Caco-2 (cell line): ENCODE measurements at places on chromosomes 3 and 15. TPM values are rescaled to one million over a fixed set of nuclear protein-coding genes. Genes with fewer than 3 reads are reported as not detected.

The TGM4 gene
- not detected in 2 replicates for total RNA-seq

The LRRC28 gene
- total RNA-seq, result 15.2 and 17.8 TPM in 2 replicates

The ALDH1A3 gene
- total RNA-seq, result 3.9 and 6.6 TPM in 2 replicates

The DGKG gene
- 0.32 and 0.81 TPM in 2 replicates for total RNA-seq

The ANKUB1 gene
- not detected in 2 replicates for total RNA-seq

The INO80 gene
- total RNA-seq, result 24.4 and 25.3 TPM in 2 replicates

The LDHAL6B gene
- not detected in 2 replicates for total RNA-seq

The GUCA1C gene
- not detected in 2 replicates for total RNA-seq

The TIMP4 gene
- 1.4 and 1.6 TPM in 2 replicates for total RNA-seq

The MCF2L2 gene
- 3.9 and 4.6 TPM in 2 replicates for total RNA-seq

The FEZF2 gene
- total RNA-seq, result not detected in 2 replicates

The NMNAT3 gene
- total RNA-seq, result 17.5 and 17.6 TPM in 2 replicates

The TNNC1 gene
- total RNA-seq, result 36.1 and 40.5 TPM in 2 replicates

GRCh38 chr15:75694241-75695182, 18.1 kb downstream of the CSPG4 start:
- H3K27me3 ChIP-seq, result no peaks in the 10 kb centered on the region
- H3K4me3 ChIP-seq, result no peak overlapping the region
- DNase-seq, result peak; percentile 43
- no peaks in the 10 kb centered on the region for H3K36me3 ChIP-seq
- H3K27ac ChIP-seq, result no peak overlapping the region
- no peaks in the 10 kb centered on the region for H3K4me1 ChIP-seq

- no peak overlapping the region for H3K4me3 ChIP-seq
- no peaks in the 10 kb centered on the region for H3K36me3 ChIP-seq
- no peaks in the 10 kb centered on the region for H3K4me1 ChIP-seq
- no peak for DNase-seq
- no peak overlapping the region for H3K27ac ChIP-seq
- no peaks in the 10 kb centered on the region; the same call in 1 of the 2 replicates for H3K27me3 ChIP-seq
These were observed 23.7 kb downstream of the PRR23E start for GRCh38 chr3:127216415-127217261.

GRCh38 chr3:42037318-42037945, 53.7 kb upstream of the TRAK1 start:
- peaks cover 5% of the 10 kb centered on the region; the same call in 1 of the 2 replicates for H3K4me1 ChIP-seq
- H3K27ac ChIP-seq, result peak overlapping the region; percentile 40
- no peaks in the 10 kb centered on the region for H3K36me3 ChIP-seq
- no peaks in the 10 kb centered on the region for H3K27me3 ChIP-seq
- H3K4me3 ChIP-seq, result no peak overlapping the region

DNA sequence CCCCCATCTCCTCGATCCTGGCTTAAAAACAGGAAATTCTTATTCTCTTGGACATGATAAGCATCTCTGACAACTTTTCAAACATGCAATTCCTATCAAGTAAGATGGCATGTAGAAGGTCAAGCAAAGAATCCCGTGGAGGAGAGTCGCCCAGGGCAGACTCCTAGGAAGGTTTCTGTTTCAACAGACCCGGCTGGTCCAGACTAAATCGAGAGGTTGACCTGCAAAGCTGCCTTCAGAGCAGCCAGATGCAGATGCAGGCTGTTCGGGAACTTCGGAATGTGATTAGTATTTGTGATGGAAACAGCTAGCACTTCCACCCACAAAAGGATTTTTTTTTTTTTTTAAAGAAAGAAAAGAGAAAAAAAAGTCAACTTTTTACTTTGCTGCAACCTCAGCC, 216.8 kb downstream of the NR1D2 start:
- H3K27me3 ChIP-seq, result no peaks in the 10 kb centered on the region
- no peak for DNase-seq
- no peaks in the 10 kb centered on the region for H3K4me1 ChIP-seq
- no peak overlapping the region for H3K4me3 ChIP-seq
- H3K27ac ChIP-seq, result no peak overlapping the region

DNA sequence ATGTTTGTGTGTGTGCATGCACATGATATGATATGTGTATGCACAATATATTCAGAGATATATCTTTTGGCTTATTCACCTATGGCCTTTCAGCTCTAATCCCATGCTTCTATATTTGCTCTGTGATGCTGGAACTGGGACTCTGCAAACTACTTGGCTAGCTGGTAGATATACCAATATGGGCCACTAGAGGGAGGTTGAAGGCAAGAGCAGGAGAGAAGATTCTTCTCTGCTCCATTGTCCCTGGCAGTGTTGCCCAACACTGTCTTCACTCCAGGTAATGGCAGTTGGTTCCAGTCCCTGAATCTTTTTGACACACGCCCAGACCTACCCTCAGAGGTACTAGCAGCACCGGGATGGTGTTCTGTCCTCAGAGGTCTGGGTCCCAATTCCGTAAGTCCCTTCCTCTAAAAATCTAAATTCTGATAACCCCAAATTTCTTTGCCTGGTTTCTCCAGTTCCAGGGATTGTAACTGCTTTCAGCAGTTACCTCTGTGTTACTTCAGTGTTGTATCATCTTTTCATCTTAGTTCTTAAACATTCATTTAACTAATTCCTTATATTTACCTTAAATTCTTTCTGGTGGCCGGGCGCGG, 44.7 kb downstream of the GTPBP8 start:
- DNase-seq, result peak; percentile 78
- H3K4me3 ChIP-seq, result no peak overlapping the region
- H3K36me3 ChIP-seq, result no peaks in the 10 kb centered on the region
- no peak overlapping the region for H3K27ac ChIP-seq

DNA sequence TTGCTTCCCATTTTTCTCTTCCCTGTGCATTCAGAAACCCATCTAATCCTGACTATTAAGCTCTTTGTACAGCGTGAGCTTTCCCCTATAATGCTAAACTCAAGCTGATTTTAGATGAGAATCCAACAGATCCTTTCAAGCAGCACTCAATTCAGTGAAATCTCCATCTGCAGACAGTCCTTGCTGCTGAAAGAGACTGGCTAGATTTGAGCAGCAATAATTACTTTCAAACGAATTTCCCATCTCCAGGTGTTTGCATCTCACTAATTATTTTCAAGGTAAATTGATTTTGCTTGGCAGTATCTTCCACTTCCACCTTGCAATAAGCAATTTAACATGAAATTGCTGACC, 49.5 kb upstream of the SLC7A14 start:
- H3K36me3 ChIP-seq, result no peaks in the 10 kb centered on the region
- H3K27ac ChIP-seq, result no peak overlapping the region
- no peaks in the 10 kb centered on the region for H3K4me1 ChIP-seq
- no peak for DNase-seq
- H3K27me3 ChIP-seq, result no peaks in the 10 kb centered on the region
- H3K4me3 ChIP-seq, result no peak overlapping the region

DNA sequence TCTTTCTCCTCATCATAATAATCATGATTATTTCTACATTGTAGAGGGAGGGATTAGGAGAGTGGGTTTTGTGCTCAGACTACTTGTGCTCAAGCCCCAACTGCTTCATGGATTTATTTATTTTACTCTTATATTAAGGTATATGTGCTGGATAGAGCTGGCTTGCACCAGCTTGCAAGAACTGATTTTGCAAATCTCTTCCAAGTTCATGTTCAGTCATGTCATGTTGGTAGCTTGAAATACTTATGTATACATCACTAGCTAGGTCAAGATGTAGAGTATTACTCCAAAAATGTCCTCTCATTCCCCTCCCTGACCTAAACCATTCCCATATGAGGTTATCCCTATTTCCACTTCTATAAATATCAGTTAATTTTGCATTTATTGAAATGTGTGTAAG, 293.9 kb upstream of the RBMS3 start:
- H3K36me3 ChIP-seq, result no peaks in the 10 kb centered on the region
- H3K27ac ChIP-seq, result no peak overlapping the region
- DNase-seq, result no peak
- H3K27me3 ChIP-seq, result no peaks in the 10 kb centered on the region
- no peaks in the 10 kb centered on the region for H3K4me1 ChIP-seq
- no peak overlapping the region for H3K4me3 ChIP-seq

DNA sequence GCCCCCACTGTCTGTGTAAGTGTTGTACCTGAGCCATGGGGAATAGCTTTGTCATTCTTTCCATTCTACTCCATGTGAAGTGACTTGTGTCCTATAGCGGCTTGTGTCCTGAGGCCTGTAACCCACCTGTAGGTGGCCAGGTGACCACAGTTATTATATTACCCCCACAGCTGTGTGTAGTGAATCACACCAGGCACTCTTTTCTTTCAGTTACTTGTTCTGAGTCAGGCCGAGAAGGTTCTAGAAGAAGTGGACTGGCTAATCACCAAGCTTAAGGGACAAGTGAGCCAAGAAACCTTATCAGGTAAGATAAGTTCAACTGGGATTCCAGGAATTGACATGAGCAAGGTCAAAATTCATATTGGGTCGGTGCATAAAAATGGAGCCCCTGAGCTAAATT, 29.2 kb downstream of the POLG start:
- no peak overlapping the region for H3K4me3 ChIP-seq
- no peak overlapping the region for H3K27ac ChIP-seq
- no peaks in the 10 kb centered on the region for H3K27me3 ChIP-seq

- no peaks in the 10 kb centered on the region for H3K36me3 ChIP-seq
- H3K4me1 ChIP-seq, result no peaks in the 10 kb centered on the region
- H3K27me3 ChIP-seq, result no peaks in the 10 kb centered on the region
- DNase-seq, result no peak
These were observed 977.5 kb downstream of the NAALADL2 start for GRCh38 chr3:175836617-175837016.

- no peaks in the 10 kb centered on the region for H3K27me3 ChIP-seq
- no peaks in the 10 kb centered on the region for H3K4me1 ChIP-seq
- no peak overlapping the region for H3K4me3 ChIP-seq
- H3K27ac ChIP-seq, result no peak overlapping the region
- H3K36me3 ChIP-seq, result no peaks in the 10 kb centered on the region
These were observed 364.9 kb upstream of the DPPA4 start for GRCh38 chr3:109702252-109702651.

DNA sequence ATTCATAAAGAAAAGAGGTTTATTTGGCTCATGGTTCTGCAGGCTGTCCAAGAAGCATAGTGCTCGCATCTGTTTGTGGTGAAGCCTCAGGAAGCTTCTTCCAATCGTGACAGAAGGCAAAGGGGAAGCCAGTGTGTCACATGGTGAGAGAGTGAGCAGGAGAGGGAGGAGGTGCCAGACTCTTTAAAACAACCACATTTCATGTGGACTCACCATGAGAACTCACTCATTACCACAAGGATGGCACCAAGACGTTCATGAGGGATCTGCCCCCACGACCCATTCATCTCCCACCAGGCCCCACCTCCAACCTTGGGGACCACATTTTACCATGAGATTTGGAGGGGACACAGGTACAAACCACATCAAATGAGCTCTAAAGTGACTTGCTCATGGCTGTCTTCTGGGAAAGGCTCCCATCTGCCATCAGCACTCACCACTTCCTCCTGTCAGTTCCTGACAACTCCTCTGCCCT, 327.3 kb upstream of the TLE3 start:
- peak overlapping the region; percentile 19 for H3K27ac ChIP-seq
- H3K36me3 ChIP-seq, result no peaks in the 10 kb centered on the region
- H3K4me1 ChIP-seq, result peaks cover 11% of the 10 kb centered on the region
- H3K4me3 ChIP-seq, result no peak overlapping the region

DNA sequence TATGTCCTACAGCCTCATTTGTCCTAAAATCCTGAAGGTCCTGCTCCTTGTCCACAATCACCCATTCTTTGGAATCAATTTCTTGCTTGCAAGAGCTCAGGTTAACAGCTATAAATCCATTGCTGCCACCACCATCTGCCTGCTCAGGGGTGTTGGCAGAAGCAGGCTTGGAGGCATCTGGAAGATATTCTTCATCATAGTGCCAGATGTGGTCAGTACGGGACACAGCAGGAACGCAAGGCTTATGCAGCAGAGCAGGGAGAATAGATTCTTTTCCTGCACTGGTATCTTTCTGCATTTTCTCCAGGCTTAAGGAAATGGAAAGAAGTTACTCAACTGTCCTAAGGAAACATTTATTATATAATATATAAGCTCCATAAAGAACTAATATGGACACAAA, 38.5 kb upstream of the CDAN1 start:
- no peak for DNase-seq
- H3K4me3 ChIP-seq, result no peak overlapping the region
- H3K27me3 ChIP-seq, result no peaks in the 10 kb centered on the region
- no peaks in the 10 kb centered on the region for H3K4me1 ChIP-seq
- no peaks in the 10 kb centered on the region for H3K36me3 ChIP-seq

GRCh38 chr15:78987556-78988360, 42.9 kb upstream of the CTSH start:
- H3K4me1 ChIP-seq, result peaks cover 12% of the 10 kb centered on the region
- H3K4me3 ChIP-seq, result no peak overlapping the region
- H3K27me3 ChIP-seq, result no peaks in the 10 kb centered on the region

GRCh38 chr3:111418391-111418790, 123.6 kb upstream of the CD96 start:
- H3K4me1 ChIP-seq, result no peaks in the 10 kb centered on the region
- no peaks in the 10 kb centered on the region for H3K36me3 ChIP-seq
- H3K4me3 ChIP-seq, result no peak overlapping the region
- no peak for DNase-seq
- no peak overlapping the region for H3K27ac ChIP-seq

DNA sequence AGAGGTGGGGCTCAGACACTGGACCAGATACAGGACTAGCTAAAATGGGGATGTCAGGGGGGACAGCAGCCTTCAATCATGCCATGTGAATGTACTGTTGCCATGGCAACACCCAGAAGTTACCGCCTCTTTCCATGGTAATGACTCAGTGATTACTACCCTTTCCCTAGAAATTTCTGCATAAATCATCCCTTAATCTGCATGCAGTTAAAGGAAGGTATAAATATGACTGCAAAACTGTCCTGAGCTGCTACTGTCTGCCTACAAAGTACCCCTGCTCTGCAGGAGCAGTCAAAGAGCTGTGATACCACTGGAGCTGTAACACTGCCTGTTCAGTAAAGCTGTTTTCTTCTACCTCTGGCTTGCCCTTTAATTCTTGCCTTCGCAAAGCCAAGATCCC, 168.2 kb downstream of the PEAK1 start:
- no peak overlapping the region for H3K27ac ChIP-seq

GRCh38 chr3:140204271-140204984, 269.4 kb downstream of the CLSTN2 start:
- no peak for DNase-seq
- no peaks in the 10 kb centered on the region for H3K4me1 ChIP-seq
- H3K27ac ChIP-seq, result no peak overlapping the region
- no peak overlapping the region for H3K4me3 ChIP-seq

DNA sequence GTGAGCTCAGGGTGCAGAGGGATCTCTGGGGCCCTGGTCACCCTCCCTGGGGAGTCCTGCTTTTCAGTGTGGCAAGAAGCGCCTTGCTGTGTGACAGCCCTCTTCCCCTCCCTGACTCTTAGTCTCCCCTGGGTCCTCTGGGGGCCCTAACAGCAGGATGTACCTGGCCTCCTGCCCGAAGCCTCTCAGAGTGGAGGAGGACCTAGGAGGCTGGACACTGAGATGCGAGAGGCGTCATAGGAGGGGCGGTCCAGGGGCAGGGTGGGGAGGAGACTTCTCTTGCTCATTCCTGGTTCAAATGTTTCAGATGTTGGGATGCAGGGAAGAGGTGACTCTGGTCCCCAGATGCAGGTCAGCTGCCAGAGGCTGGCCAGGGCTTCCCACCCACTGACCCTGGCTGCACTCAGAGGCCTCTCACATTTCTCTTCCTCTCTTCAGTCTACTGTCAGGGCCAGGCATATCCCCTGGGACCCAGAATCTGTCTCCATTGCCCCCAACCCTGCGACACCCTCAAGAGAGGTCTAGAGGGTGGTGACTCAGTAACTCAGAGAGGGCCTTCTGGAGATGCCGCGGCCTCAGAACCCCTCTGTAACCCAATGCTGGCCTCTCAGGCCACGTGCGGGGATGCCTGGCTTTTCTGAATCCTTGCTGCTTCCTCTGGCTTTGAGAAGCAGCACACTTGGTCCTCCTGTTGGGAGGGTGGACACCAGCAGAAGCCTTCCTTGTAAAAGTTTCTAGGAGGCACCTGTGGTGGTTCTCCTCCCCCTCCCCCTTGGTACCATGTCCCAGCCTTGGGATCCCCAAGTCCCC, 25.9 kb downstream of the SNX33 start:
- peaks cover 20% of the 10 kb centered on the region for H3K4me1 ChIP-seq
- no peak overlapping the region for H3K4me3 ChIP-seq
- H3K27ac ChIP-seq, result peak overlapping the region; percentile 57
- DNase-seq, result no peak
